NCI-H1694 (cell line): ENCODE measurements at places on chromosomes 6 and 20.

GRCh38 chr6:142713959-142714358 is 231.0 kb downstream of the HIVEP2 start:
- DNase-seq, result no peak

GRCh38 chr20:32600681-32601237 is 15.6 kb upstream of the NOL4L start:
- no peak for DNase-seq

GRCh38 chr6:145367149-145367548 is 368.2 kb downstream of the EPM2A start:
- no peak for DNase-seq

- DNase-seq, result no peak
Observed at GRCh38 chr20:38844963-38845362, 39.5 kb downstream of the PPP1R16B start.

GRCh38 chr20:23092384-23092756 is 6.2 kb upstream of the CD93 start:
- no peak for DNase-seq

DNA sequence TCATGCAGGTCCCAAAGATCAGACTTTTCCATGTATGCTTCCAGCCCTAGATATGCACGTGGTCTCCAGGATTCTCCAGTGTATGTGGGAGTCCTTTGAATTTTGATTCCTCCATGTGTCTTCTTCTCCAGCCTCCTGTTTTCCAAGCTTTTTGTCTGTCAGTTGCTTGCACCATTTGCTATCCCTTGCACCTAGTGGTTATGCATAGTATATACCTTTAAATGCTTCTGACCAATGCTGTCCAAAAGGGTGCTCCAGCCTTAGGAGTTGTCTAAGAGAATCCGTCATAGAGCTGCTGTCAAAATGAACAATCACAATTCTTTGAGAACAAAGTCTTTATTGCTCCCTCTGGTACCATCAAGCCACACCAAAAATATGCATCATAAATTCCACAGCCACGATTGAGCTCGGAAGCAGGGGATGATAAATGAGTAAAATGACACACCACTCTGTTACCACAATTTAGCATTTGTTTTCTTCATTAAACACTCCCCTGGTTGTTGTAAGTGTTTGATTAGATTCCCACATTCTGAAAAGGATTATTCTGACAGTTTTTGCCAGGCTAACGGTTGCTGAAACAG is 706.2 kb upstream of the GJE1 start:
- DNase-seq, result no peak

- no peak for DNase-seq
Observed at GRCh38 chr6:44867571-44868334, 460.4 kb upstream of the RUNX2 start.

DNA sequence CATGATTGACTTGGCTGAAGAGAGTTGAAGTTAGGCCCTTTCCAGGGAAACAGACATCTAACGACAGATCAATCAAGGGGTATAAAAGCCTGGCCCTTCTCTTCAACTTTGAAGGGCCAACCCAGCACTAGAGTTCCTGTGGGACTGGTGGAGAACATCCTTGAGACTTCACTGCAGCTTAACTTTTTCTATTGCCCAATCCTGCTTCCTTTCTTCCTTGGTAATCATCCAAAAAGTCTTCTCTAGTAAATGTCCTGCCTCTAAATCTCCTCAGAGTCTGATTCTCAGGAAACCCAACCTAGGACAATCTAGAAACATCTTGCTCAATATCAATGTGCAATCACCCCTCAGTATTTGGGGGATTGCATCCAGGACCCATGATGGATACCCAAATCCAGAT is 1.9 kb downstream of the MKKS start:
- no peak for DNase-seq

DNA sequence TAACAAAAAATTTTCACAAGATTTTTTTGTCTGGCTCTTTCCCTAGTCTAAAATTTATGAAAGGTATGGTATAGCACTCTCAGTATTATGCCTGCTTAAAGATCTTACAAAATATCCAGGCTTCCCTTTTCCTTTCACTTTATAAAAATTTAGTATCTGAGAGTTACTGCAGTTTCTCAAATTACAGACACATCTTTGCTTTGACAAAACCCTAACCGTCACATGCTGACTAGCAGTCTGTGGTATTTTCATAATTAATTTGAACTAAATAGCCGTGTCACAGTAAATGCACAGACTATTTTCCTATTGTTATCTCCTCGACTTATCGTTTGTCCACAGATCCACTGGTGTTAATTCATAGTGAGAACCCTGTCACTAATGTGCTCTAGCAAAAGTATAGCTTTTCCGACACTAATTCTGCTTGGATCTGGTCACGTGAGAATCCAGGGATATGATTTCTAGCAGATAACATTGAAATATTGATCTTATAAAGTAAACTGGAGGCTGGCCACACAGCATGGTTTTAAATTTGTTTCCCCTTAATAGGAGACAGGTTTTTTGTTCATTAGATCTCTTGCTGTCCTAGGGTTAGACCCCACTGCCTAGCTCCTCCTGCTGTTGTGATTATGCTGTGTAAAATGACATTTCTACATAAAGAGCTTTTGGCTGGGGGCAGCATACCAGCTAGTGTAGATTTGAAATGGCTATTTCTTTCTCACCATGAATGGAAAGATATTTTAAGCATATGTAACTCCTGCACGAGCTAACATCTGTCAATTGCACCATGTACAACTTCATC is 340.6 kb upstream of the SASH1 start:
- no peak for DNase-seq

- no peak for DNase-seq
Observed at GRCh38 chr6:12478921-12479320, 188.8 kb downstream of the EDN1 start.

- DNase-seq, result no peak
Observed at GRCh38 chr6:148217921-148218320, 124.7 kb upstream of the SASH1 start.

DNA sequence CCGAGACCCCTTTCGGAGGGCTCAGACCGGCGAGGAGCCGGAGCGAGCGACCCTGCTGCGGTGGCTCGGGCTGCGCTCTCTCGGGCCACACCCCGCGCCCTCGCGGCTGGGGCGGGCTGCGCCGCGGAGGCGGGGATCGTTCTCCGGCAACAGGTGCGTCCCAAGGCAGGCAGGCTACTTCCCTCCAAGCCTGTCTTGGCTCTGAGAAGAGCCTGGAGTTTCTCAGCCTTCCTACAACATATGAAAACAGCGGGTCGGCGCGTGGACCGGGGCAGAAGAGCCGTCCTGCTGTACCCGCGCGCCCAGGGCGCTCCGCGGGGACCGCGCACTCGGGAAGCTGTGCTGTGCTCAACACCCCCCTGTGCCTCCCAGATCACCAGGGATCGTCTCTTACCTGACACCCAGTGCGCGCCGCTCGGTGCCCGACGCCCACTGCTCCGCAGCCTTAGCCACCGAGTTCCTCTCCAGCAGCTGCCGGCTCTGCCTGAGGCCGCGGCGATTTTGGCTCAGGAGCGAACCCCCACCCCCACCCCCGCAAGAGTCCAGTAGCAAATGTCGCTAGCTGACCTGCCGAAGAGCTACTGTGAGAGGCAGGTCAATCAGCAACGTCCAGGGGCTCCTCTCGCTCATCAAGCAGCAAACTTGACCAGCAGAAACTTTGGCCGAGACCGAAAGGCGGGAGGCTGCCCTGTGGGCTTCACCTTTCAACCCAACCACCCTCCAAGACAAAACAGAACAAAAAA is 3.7 kb upstream of the OLIG3 start:
- no peak for DNase-seq

DNA sequence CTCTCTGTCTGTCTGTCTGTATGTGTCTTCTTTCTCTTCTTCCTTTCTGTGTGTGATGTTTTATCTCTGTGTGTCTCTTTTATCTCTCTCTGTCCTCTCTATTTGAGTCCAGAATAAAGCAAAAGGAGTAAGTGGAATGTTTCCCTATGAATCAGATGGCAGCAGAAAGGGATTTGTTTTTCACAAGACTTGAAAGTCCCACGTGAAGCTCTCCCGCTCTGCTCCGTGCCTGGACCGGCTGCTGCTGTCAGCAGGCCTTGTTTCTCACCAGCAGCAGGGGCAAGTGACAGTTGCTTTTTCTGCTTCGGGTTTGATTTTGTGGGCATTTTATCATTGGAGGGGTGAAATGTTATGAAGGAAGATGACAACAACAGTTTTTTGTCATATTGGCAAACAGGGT is 212.7 kb downstream of the PACRG start:
- no peak for DNase-seq
